Activated CD8-positive, alpha-beta memory T cell treated with anti-CD3 and anti-CD28 coated beads for 1 hour (primary cell): ENCODE measurements at places on chromosomes 12 and 14.

- DNase-seq: no peak
Measured at GRCh38 chr12:131239384-131240094, 285.8 kb downstream of the ADGRD1 start.

- DNase-seq: no peak
Measured at GRCh38 chr14:31229638-31230572, 22.3 kb upstream of the HECTD1 start.

DNA sequence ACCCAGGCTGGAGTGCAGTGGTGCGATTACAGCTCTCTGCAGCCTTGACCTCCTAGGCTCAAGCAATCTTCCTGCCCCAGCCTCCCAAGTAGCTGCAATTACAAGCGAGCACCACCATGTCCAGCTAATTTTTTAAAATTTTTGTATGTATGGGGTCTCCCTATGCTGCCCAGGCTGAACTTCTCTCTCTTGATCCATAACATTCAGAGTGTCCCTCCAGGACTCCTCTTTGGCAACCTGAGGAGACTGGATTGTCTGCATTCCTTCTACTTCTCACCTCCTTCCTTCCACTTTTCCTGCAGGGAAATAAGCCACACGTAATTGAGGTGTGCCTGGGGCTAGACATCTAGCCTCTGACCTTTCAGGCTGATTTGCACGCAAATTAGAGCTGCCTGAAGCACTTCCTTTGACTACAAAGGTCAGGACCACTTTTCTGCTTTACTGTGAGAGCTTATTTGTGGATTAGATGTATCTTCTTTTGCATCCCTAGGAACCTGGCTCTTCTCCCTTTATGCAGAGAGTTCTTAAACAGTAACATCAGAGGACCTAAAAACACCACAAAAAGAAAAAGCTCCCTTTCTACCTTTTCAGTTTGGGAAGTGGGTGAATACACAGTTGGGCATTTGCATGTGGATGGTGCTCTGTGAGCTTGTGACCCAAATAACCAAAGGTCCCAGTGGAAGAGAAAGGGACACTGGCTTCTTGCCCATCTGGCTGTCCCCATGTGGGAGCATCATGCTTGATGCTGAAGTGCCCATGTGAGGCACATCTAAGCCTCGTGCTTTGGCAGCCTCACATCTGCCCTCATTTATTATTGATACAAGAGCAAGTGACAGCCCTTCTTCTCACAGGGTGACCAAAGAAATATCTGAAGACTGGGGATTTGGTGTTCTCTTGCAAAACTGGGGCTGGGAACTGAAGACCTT, 33.5 kb downstream of the PYGL start:
- DNase-seq: no peak

DNA sequence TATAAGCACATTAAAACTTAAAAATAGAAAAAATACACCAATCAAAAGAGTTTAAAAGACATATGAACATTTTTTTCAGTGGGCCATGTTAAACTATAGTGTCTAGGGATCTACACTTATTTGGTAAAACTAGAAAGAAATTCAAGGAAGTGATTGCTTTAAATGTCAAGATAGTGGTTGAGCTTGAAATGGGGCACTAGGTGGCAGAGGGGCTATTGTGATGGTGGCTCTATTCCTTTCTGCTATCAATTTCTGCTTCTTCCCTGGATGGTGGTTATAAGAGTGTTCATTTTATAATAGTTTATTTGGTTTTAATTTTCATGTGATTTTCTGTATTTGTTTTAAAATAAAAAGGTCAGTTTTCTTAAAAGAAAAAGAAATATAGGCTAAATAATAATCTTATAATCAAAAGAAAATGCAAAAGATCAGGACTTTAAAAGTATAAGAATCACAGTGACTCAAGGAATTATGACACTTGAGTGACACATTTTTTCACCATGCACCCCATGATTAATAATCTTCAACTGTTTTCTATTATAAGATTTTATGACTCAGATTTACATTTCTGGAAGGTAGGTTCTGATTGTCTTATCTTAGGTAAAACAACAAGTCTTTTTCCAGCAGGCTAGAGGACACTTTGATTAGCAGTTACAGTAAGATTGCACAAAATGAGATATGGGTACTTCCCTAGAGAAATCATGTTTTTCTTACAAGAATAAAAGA, 137.5 kb downstream of the FSCB start:
- DNase-seq: no peak

- DNase-seq: no peak
Measured at GRCh38 chr12:42407306-42407705, 81.3 kb downstream of the PPHLN1 start.

GRCh38 chr14:70891737-70892136, 15.5 kb upstream of the PCNX1 start:
- no peak for DNase-seq

DNA sequence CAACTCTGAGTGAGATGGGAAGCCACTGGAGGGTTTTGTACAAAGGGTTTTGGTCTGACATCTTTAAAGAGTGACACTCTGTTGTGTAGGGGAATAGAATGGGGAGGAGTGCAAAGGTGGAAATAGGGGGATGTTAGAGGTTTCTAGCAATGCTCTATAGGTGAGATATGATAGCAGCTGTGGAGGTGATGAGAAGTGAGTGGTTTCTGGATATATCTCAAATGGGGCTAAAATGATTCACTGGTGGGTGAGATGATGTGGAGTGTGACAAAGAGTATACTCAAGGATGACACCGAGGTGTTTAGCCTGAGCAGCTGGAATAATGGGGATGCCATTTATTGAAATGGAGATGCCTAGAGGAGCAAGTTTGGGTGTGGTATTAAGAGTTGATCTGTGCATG, 426.4 kb downstream of the PCNX1 start:
- DNase-seq: no peak

GRCh38 chr12:3047961-3048360, 29.2 kb upstream of the TSPAN9 start:
- no peak for DNase-seq

GRCh38 chr12:89395712-89396111, 43.4 kb upstream of the DUSP6 start:
- DNase-seq: no peak

DNA sequence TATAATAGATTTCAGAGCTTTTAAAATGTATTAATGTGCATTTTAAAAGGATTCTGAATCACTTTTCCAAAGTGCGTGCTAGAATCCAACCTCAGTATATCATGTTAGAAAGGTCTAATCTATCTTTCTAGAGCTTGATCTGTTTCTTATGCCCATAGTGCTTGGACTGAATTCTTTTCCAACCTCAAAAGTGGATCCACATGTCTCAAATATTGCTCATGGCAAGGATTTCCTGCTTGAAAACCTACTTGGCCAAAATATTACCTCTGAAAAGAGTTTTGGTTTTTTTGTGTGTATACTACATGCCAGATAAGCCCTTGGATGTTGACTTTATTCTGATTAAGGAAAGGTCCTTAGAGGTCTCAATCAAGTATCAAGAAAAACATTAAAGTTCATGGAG, 16.9 kb upstream of the SLC6A15 start:
- no peak for DNase-seq

- DNase-seq: no peak
Measured at GRCh38 chr12:119512772-119513497, 80.6 kb upstream of the TMEM233 start.

GRCh38 chr12:48054955-48055821, 50.7 kb downstream of the SENP1 start:
- no peak for DNase-seq

GRCh38 chr12:27006797-27007467, 7.3 kb downstream of the TM7SF3 start:
- DNase-seq: no peak

DNA sequence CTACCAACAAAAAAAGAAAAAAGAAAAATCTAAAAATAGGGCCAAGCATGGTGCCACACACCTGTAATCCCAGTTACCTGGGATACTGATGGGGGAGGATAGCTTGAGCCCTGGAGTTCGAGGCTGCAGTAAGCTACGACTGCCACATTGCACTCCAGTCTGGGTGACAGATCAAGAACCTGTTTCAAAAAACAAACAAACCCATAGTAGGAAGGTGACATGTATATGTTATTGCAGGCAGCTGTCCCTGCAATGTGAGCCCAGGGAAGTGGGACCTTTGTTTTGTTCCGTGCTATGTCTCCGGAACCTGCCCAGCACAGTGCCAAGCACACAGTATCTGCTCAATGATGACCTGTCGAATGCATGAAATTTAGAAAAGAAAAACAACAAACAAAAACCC, 37.2 kb upstream of the YY1 start:
- no peak for DNase-seq

- DNase-seq: no peak
Measured at GRCh38 chr12:29269706-29270408, 111.1 kb downstream of the ERGIC2 start.

GRCh38 chr12:54701940-54702592, 53.9 kb upstream of the DCD start:
- no peak for DNase-seq

DNA sequence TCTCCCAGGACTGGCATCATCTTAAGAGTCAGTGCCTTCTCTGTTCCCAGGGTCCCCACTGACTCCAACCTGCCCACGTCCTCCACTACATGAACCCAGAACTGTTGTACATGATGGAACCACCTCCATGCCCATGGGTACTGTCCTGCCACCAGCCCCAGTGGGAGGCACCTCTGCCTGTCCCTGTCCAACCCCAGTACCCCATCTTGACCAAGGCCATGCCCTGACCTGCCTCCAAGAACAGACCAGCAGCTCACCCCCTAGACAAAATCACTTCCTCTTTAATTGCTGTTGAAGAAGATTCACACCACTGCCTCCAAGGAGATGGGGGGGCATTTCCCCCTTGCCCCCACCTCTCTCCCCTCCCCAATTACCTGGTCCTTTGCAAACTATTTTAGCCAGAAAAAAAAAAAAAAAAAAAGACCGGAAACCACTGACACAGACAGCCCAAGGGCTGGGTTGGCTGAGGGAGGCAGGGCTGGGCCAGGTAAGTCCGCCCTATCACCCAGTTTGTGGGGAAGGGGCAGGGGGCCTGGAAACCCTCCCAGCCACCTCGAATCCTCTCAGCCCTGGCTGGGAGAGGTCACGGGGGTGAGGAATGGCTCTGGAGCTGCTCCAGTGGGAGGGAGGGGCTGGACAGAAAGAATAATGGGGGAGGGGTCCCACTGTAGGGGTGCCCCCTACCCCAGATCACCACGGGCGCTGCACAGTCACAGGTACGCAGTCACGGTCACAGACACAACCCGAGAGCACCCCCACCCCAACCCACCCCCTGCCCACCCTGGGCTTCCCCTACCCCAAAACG, 13.4 kb downstream of the AGAP2 start:
- no peak for DNase-seq

DNA sequence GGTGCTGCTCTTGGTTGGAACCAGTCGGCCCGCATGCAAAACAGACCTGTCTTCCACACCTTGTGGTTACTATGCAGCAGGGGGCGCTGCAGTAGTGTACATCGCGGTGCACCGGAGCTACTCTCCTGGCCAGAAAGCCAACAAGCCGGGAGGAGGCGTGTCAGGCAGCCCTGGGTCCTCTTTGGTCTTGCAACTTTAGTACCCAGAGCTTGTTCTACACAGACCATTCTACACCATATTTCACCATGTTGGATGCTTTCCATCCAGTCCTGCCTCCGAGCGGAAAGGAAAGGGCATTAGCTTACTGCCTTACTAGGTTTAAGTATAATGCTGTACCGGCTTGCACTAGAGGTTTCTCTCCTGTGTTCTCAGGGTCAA, 927 bp upstream of the TMTC2 start:
- DNase-seq: peak; percentile 78
